Caco-2 (cell line): ENCODE measurements at places on chromosomes 1 and 21. TPM values are rescaled to one million over a fixed set of nuclear protein-coding genes. Genes with fewer than 3 reads are reported as not detected.

The B3GALT2 gene
- total RNA-seq: not detected in 2 replicates

The SLC2A5 gene
- 0.70 and 1.1 TPM in 2 replicates for total RNA-seq

The SPTA1 gene
- total RNA-seq: not detected in 2 replicates

The KIAA1614 gene
- total RNA-seq: 0.26 and 0.29 TPM in 2 replicates

The LCE1F gene
- not detected in 2 replicates for total RNA-seq

The DMBX1 gene
- 0.16 TPM in 1 of 2 replicates, not detected in the other for total RNA-seq

The TCHHL1 gene
- total RNA-seq: not detected in 2 replicates

The FMO4 gene
- total RNA-seq: 2.3 and 3.8 TPM in 2 replicates

The DBT gene
- total RNA-seq: 13.3 and 14.1 TPM in 2 replicates

The LAD1 gene
- 77.2 and 80.5 TPM in 2 replicates for total RNA-seq

The CNN3 gene
- total RNA-seq: 286 and 329 TPM in 2 replicates

The TBX19 gene
- 2.8 and 3.3 TPM in 2 replicates for total RNA-seq

The A3GALT2 gene
- not detected in 2 replicates for total RNA-seq

The CDCA8 gene
- total RNA-seq: 35.4 and 37.0 TPM in 2 replicates

The OR6K6 gene
- not detected in 2 replicates for total RNA-seq

The ALPL gene
- 0.21 and 0.79 TPM in 2 replicates for total RNA-seq

The RBP7 gene
- total RNA-seq: 10.3 and 11.7 TPM in 2 replicates

The VWA5B1 gene
- total RNA-seq: not detected in 2 replicates

The CASP9 gene
- total RNA-seq: 9.9 and 12.4 TPM in 2 replicates

The WNT4 gene
- 0.21 and 0.79 TPM in 2 replicates for total RNA-seq

The MNDA gene
- not detected in 2 replicates for total RNA-seq

The CD160 gene
- 0.16 and 0.20 TPM in 2 replicates for total RNA-seq

The DYNLT5 gene
- total RNA-seq: not detected in 2 replicates

The OR10R2 gene
- not detected in 2 replicates for total RNA-seq

The ADPRS gene
- 17.5 and 19.3 TPM in 2 replicates for total RNA-seq

The ISG15 gene
- 55.5 and 63.1 TPM in 2 replicates for total RNA-seq

The FCER1A gene
- total RNA-seq: not detected in 2 replicates

The RGS16 gene
- 0.77 and 1.2 TPM in 2 replicates for total RNA-seq

The ITLN1 gene
- total RNA-seq: 0.37 TPM in 1 of 2 replicates, not detected in the other

The GJA8 gene
- total RNA-seq: not detected in 2 replicates

The CHI3L2 gene
- not detected in 2 replicates for total RNA-seq

The LZIC gene
- total RNA-seq: 27.0 and 33.2 TPM in 2 replicates

The CFHR2 gene
- total RNA-seq: not detected in 2 replicates

The PTCH2 gene
- 0.44 and 0.48 TPM in 2 replicates for total RNA-seq

The TNNI3K gene
- total RNA-seq: not detected in 2 replicates

The OR2L3 gene
- not detected in 2 replicates for total RNA-seq

The CLCA1 gene
- not detected in 2 replicates for total RNA-seq

The FLAD1 gene
- 51.3 and 61.5 TPM in 2 replicates for total RNA-seq

The S100A2 gene
- total RNA-seq: 2.4 and 3.0 TPM in 2 replicates

The PPIE gene
- 39.2 and 41.7 TPM in 2 replicates for total RNA-seq

The DYNLT4 gene
- not detected in 2 replicates for total RNA-seq

The LCE3E gene
- not detected in 2 replicates for total RNA-seq

The ADIPOR1 gene
- 68.3 and 71.4 TPM in 2 replicates for total RNA-seq
